ENCODE measurements at places on chromosomes 5 and 9.

GRCh38 chr9:135983208-135984071 is 22.3 kb upstream of the UBAC1 start:
- no peak for DNase-seq

- DNase-seq: no peak
These were observed 589.1 kb downstream of the ZNF608 start for GRCh38 chr5:124157320-124157719.

DNA sequence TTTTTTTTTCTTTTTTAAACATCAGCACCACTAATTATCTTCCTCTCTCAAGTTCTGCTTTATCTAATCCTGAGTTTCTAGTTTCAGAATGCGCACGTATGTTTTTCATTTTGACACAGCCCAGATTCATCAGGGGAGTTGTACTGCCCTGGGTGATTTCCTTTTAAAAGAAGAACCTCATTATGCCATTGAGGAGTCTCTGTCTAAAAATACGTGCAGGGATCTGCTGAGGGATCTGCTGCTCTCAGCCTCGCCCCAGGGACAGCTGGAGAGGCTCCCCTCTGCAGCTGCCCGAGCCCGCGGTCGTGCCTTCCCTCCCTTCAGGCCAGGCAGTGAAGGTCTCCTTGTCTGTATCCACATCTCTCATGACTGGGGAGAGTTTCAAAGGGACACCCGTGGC is 273.1 kb downstream of the ARHGEF28 start:
- DNase-seq: no peak

- DNase-seq: no peak
These were observed 362.1 kb upstream of the RFX3 start for GRCh38 chr9:3887786-3888496.

DNA sequence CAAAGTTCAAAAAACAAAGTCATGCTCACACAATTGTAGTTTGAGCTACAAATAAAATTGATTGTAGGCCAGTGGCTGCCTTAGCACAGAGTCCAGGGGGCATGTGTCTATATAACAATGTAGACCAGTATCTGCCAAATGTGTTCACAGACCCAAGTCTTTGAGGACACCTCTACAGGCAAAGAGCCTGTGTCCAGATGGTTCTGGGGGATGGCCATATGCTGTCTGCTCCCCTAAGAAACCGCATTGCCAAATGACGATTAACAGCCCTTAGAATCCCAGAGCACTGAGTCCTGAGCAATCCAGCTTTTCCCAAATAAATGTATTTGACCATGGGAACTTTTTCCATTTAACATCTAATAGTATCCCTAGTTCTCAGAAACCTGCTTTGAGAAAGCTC is 169.6 kb downstream of the ADCY2 start:
- DNase-seq: no peak

GRCh38 chr5:68140763-68141162 is 74.8 kb upstream of the PIK3R1 start:
- DNase-seq: no peak

Data from CD4-positive, alpha-beta T cell treated with Interleukin-2 at 100 ng/mL for 4 hours (primary cell).